ENCODE measurements at places on chromosomes 16 and 17.

- DNase-seq: no peak
Observed at GRCh38 chr16:71443714-71444113, 1.9 kb upstream of the TLE7 start.

DNA sequence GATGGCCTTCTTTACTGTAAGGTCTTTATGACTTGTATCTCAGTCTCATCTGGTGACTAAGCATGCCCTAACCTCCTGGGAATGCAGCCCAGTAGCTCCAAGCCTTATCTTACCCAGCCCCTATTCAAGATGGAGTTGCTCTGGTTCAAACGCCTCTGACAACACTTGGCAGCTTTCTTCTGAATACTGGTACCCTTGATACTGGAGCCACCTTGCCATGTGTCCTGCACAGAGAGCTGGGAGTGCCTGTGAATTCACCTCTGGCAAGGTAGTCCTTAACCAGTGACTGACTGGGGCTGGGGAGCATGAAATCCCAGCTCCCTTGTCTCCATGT, 17.2 kb downstream of the NUDT7 start:
- DNase-seq: peak; percentile 47

GRCh38 chr17:65359016-65359415, 202.4 kb downstream of the AXIN2 start:
- DNase-seq: peak; percentile 83

DNA sequence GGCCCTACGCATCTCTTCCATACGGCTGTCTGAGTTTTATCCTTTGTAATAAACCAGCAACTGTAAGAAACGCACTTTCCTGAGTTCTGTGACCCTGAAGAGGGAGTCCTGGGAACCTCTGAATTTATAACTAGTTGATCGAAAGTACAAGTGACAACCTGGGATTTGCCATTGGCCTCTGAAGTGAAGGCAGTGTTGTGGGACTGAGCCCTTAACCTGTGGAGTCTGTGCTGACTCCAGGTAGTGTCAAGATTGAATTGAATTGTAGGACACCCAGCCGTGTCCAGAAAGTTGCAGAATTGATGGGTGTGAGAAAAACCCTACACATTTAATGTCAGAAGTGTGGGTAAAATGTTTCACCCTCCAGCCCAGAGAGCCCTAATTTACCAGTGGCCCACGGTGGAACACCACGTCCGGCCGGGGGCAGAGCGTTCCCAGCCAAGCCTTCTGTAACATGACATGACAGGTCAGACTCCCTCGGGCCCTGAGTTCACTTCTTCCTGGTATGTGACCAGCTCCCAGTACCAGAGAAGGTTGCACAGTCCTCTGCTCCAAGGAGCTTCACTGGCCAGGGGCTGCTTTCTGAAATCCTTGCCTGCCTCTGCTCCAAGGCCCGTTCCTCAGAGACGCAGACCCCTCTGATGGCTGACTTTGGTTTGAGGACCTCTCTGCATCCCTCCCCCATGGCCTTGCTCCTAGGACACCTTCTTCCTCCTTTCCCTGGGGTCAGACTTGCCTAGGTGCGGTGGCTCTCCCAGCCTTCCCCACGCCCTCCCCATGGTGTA, 1.5 kb downstream of the GAA start:
- DNase-seq: no peak

- DNase-seq: peak; percentile 83
Observed at GRCh38 chr17:81599719-81600486, 37.0 kb downstream of the NPLOC4 start.

DNA sequence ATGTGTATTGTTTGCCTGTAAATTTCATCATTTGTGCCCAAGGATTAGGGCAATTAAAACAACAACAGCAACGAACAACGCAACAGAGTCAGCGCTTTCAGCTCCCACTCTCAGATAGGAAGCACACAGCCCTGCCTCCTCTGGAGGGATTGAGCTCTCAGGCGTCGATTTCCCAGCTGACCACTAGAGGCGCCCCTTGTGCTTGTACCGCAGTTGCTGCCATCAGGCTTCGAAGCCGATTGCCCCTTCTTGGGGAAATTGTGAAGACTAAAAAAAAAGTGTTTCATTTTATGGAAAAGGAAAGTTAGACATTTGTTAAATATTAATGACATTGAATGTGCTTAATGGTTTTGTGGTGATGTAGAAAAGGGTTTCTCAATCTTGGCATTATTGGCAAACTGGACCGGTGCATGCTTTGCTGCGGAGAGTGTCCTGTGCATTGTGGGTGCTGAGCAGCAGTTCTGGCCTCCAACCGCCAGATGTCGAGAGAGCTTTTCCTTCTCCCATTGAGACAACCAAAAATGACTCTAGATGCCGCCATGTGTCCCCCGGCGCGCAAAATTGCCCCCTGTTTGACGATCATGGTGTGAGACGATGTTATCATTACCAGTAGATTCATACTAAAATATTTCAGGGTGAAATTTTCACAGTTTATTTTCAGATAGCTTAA, 650.4 kb upstream of the RBFOX1 start:
- DNase-seq: no peak

DNA sequence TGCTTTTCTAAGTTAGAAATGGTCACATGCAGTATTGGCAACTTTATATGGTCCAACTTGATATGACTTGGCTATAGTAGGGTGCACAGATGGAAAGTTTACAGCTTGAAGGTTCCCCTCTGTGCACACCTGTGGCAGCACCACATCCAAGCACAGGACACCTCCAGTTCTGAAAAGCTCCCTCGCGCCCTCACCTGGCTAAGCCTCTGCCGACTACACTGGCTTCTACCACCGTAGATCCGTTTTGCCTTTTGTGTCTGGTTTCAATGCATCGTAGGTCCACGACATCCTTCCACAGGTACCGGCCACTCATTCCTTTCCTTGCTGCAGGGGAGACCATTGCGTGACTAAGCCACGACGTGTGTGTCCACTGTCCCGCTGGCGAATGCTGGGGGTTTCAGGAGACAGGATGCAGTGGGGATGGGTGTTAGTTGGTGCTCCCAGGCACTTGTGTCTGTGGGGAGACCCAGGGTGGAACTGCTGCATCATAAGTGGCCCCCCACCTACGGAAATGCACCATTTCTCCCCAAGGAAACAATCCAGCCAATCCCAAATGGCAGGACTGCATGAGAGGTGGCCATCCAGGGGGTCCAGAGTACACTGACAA, 4.9 kb upstream of the RASD1 start:
- DNase-seq: no peak

GRCh38 chr16:50751528-50751927, 9.6 kb downstream of the CYLD start:
- DNase-seq: no peak

- DNase-seq: peak; percentile 57
Observed at GRCh38 chr17:19470530-19471261, 59.7 kb downstream of the RNF112 start.

DNA sequence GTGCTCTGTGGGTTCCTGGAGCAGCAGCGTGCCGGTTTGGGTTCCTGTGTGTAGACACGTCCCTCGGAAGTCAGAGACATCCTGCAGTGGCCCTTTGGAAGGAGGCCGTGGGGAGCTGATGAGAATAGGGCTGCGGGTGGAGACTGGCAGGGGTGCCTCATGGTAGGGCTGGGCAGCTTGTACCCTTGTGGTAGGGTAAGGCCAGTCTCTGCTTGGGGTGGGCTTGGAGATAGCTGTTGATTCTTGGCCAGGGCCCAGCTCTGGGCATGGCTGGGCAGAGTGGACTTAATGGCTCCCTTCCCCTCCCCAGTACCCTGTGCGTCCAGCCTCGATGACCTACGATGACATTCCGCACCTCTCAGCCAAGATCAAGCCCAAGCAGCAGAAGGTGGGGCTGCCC, 10.6 kb downstream of the POLR3E start:
- DNase-seq: no peak

DNA sequence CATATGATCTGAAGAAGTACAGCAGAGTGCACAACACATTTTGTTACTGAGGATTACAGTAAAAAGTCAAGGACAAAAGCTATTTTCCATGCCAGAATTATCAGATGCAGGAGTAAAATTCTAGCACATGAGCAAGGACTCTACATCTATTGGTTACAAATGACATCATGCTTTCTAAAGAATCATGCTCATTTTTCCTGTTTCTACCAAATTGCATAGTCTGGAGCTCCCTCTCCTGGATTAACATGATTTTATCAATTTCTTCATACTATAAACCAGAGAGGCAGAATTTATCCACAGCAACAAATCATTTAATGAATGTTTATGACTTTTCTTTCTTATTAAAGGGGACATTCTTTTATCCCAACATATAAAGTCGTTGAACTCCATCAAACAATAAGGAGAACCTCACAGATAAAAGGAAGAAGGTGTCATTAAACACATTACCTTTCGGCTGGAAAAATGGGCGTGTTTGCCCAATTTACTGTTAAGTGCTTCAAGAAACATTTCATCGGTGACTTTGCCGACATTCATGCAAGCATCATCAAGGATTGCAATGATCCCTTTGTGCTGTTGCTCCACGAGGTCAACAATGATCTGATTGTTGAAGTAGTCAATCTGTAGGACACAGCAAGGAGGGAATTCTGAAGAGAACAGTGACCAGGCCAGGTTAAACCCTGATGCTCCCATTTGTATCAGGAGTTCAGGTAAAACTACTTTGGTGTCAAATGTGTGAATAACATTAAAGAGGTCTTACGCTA, 121.7 kb downstream of the MYO1D start:
- DNase-seq: peak; percentile 82

- no peak for DNase-seq
Observed at GRCh38 chr17:11490171-11490755, 108.0 kb upstream of the DNAH9 start.

- DNase-seq: no peak
Observed at GRCh38 chr17:81025065-81025740, 9.7 kb upstream of the BAIAP2 start.

GRCh38 chr17:12457493-12457892, 208.2 kb upstream of the MYOCD start:
- no peak for DNase-seq

DNA sequence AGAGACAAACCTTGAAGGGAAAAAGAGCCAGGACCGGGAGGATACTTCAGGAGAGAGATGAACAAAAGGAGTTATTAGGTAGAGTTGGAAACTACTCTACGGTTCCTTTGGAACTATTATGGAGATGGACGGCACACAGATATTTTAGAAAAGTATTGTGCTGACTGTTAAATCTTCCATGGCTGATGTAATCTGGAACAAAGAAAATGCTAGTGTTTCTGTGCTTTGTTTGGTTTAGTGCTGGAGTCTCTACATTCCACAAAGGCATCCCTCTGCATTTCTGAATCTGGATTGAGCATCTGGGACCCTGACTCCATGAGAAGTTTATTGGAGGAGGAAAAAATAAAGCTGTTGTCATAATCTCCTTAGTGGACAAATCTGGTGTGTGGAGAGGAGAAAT, 57.2 kb downstream of the RPGRIP1L start:
- no peak for DNase-seq
